Erythroblast (primary cell): ENCODE measurements at places on chromosomes 4 and X.

GRCh38 chrX:50827996-50828395, 14.0 kb upstream of the SHROOM4 start:
- peak; percentile 12 for DNase-seq

- DNase-seq: no peak
Measured at GRCh38 chr4:88518911-88519310, 4.7 kb downstream of the PYURF start.

GRCh38 chr4:154720123-154720522, 23.7 kb upstream of the LRAT start:
- peak; percentile 14 for DNase-seq

- DNase-seq: no peak
Measured at GRCh38 chrX:30618160-30618765, 35.0 kb upstream of the GK start.

GRCh38 chr4:149823769-149824221, 8.2 kb upstream of the IQCM start:
- DNase-seq: no peak

GRCh38 chrX:151912221-151912620, 468 bp upstream of the MAGEA4 start:
- no peak for DNase-seq

GRCh38 chrX:48071064-48071985, at the start of gene ZNF630:
Gene ZNF630 (minus strand): TSS chrX:48071640. CDS start chrX:48066886, 4,754 bp downstream.
- DNase-seq: peak; percentile 12

DNA sequence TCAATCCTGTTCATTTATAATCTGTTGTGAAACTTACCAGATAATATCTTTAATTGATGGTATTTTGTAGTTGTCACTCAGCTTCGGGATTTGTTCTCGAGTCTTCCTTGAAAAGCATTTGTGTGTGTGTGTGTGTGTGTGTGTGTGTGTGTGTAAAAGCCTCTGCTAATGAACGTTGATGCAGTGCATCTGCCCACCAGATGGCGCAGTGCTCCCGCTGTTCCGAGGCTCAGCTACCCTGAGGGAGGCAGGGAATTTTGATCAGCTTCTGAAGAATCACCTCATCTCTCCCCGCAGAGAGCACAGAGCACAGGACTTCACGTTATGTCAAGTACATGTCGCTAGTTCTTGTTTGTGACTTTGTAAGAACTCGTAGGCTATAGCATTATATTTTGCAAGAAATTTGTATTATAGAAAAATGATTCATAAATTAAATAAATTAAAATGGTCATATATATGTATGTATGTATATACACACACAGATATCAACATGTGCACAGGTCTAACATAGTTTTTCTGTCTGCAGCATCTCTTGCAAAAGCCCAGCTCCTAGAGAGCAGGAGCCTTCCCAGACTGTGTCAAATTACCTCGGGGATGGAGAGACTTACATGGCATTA, 316.7 kb upstream of the IGFBP7 start:
- peak; percentile 61 for DNase-seq

DNA sequence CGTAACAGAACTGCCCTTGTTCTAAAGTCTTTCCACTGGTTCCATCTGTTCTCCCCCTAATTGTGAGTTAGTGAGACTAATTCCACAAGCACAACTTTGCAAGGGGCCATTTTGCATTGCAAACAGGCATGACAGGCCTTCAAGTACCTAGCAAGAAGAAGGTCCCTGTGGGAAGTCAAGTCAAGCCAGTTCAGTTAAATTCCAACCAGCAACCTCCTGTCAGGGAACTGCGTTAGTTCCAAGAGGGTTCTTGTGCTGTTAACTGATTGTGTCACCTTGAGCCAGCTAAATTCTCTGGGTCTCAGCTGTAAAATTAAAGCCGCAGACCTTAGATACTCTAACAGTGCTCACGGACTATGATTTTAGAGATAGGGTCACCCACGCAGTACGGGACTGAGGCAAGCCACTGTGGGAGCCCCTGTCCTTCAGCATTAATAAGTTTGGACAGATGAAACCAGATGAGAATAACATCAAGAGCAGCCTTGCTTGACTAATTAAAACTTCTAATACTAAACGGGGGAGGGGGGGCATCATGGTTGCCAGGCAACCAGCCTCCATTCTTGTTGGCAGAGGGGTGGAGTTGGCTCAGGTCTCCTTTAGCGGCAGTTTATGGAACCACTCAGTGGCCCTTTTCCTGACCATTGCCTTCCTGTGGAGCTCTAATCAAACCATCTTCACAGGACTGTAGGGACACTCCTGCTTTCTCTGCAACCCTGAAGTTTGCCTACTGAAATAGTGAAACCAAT, 24.1 kb upstream of the TMEM150C start:
- no peak for DNase-seq

- DNase-seq: no peak
Measured at GRCh38 chr4:76307660-76308014, 1.1 kb downstream of the STBD1 start.

- no peak for DNase-seq
Measured at GRCh38 chr4:46793036-46793435, 116.0 kb downstream of the COX7B2 start.

- DNase-seq: peak; percentile 54
Measured at GRCh38 chr4:158255727-158256324, 45.5 kb downstream of the TMEM144 start.

DNA sequence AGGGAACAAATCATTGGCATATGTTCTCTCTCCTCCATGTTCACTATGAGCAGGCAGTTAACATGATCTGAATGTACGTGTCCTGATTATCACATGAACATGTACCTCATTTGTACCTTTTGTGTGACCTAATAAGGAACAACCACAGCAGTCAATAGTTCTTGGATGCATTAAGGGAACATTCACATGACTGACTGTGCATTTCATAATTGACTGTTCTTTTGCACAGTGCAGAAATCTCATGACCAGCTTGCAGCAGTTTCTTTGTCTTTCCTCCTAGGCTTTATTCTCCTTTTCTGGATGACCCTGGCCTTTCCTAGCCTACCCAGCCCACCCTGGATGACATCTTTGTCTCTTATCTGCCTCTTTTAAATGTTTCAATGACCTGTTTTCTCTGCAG, 56.6 kb upstream of the TEX13A start:
- DNase-seq: no peak

DNA sequence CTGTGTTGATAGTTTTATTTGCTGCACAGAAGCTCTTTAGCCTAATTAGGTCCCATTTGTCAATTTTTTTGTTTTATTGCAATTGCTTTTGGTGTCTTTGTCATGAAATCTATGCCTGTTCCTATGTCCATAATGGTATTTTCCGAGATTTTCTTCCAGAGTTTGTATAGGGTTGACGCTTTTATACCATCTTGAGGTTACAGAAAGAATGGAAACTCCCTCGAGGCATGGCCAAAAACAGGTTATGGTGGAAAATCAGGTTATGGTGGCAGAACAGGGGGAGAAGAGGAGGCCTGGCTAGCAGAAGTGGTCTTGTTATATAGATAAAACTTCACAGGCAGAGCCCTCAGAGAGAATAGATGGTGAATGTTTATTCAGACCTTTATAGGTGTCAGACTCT, 21.6 kb downstream of the OPHN1 start:
- DNase-seq: no peak

- no peak for DNase-seq
Measured at GRCh38 chr4:21195682-21196081, 495.4 kb downstream of the PACRGL start.

DNA sequence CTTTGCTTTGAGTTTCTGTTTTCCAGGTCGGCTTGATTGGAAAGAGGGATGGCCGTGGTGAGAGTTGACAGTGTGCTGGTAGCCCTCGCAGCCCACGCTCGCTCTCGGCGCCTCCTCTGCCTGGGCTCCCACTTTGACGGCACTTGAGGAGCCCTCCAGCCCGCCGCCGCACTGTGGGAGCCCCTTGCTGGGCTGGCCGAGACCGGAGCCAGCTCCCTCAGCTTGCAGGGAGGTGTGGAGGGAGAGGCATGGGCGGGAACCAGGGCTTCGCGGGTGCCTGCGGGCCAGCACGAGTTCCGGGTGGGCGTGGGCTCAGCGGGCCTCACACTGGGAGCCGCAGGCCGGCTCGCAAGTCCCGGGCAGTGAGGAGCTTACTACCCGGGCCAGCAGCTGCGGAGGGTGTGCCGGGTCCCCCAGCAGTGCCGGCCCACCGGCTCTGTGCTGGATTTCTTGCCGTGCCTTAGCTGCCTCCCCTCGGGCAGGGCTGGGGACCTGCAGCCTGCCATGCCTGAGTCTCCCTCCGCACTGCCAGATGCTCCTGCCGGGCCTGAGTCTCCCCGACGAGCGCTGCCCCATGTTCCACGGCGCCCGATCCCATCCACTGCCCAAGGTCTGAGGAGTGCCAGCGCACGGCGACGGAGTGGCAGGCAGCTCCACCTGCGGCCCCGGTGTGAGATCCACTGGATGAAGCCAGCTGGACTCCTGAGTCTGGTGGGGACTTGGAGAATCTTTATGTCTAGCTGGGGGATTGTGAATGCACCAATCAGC, 166.4 kb upstream of the FAT1 start:
- no peak for DNase-seq

DNA sequence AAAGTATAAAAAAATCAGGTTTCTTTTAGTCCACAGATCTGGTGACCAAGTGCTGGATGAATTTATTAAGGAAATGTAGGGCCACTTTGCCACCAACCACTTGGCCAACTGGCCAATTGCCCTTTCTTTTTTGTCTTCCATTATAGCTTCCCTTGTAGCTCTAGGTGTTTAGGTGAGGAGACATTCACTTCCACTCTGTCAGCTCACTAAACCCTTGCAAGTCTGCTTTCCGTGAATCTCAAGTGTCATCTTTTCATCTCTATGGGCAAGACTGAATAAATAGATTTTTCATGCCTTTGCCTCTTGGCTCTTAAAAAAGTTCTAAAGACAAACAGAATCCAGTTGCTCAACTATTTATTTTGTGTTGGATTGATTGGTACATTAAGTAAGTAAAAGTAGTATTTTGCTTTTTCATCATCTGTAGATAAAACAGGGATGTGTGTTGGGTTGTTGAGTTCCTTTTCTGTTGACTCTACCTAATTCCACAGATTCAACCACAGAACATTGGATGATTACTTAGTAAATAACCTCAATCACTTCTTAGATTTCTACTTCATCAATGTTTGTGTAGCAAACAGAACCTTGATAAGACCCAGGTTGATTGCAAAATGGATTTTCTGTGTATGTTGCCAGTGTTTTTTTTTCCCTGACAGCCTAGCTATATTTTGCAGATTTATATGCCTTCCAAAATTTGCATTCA, 68.1 kb upstream of the GRXCR1 start:
- no peak for DNase-seq

DNA sequence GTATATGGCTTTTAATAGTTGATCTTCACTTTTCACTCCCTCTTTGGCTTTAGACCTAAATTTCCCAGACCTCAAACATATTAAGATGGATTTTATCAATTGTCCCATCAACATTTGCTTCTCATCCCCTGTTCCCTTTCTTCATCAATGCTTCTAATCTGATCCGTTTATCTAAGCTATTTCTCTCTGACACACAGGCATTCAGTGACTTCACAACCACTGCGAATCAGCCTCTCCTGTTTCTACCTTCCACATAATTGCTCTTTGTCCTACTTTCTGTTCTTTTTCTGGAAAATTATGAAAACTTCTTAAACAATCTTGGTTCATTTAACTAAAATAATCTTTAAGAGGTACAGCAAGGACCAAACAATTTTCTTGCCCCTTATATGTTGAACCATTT, 115.2 kb downstream of the GLRA3 start:
- DNase-seq: peak; percentile 42

DNA sequence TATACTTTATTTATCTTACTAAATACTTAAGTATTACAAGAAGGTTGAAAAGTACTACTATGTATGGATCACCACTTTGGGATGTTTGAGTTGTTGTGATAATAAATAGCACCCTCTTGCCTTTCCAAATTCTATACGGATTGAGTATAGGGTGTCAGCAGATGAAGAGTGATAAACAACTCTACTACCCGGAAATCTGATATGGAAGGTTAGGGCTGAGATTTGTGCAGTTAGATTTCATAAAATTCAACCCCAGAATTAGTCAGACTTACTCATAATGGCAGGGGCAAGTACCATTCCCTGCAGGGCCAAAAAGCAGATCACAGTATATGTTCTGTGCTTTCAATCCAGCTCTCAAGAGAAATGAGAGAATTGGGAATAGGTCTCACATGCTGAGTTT, 1008.9 kb upstream of the PCDH7 start:
- DNase-seq: no peak

DNA sequence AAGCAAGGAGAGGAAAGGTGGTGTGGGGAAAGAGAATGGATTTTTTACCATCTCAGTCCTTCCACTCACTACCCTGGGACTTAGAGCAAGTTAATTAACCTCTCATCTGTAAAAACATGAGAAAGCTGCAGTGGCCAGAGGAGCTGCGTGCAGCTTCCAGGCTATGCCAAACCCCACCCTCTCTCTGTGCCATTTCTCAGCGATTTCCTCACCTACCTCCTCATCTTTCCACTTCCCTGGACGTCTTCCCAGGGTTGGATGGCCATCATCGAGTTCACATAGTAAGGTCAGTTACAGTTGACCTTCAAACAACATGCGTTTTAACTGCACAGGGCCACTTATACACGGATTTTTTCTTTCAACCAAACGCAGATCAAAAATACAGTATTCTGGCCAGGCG, 64.3 kb downstream of the SMIM20 start:
- no peak for DNase-seq

GRCh38 chr4:88606832-88607231, 14.6 kb downstream of the HERC3 start:
- DNase-seq: no peak

GRCh38 chrX:41490446-41490845, 43.3 kb downstream of the NYX start:
- DNase-seq: no peak

GRCh38 chr4:138199568-138200235, 42.4 kb downstream of the SLC7A11 start:
- no peak for DNase-seq

DNA sequence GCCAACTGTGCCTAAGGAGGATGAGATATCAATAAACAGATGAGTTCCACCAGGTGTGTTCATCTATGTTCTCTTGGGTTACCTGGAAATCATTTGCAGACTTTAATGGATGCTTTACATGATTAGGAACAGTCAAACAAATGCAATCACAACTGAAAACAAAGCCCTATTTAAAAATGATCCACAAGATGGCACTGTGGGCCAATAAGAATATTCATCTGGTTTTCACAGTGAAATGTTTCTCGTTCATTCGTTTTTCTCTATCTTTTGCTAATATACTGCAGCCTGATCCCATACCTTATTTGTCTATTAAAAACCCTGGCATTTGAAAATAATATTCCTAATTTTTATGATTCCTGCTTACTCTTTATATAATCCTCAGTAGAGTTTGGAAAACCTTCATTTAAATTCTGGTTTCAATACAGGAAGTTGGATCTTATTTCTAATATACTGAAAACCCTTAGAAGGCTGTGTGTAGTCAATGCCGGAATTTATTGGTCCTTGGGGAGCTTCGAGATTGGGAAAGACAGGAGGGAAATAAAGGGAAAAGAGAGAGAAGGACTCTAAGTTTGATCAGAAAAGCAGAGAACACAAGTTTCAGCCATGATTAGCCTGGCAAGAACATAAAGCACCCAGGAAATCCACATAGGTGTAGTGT, 63.8 kb upstream of the TAPT1 start:
- DNase-seq: peak; percentile 51

GRCh38 chr4:41069257-41069656, 145.1 kb downstream of the APBB2 start:
- DNase-seq: no peak

- no peak for DNase-seq
Measured at GRCh38 chrX:36019125-36019524, 99.6 kb downstream of the CFAP47 start.

GRCh38 chr4:150283689-150284088, 205.4 kb downstream of the DCLK2 start:
- peak; percentile 45 for DNase-seq

- no peak for DNase-seq
Measured at GRCh38 chrX:7225338-7225737, 77.4 kb upstream of the PUDP start.
